ENCODE measurements at places on chromosomes 16 and 17.

- no peak for DNase-seq
Measured at GRCh38 chr16:48879223-48880122, 269.5 kb upstream of the N4BP1 start.

- no peak for DNase-seq
Measured at GRCh38 chr16:57800200-57801097, 1.8 kb downstream of the KIFC3 start.

DNA sequence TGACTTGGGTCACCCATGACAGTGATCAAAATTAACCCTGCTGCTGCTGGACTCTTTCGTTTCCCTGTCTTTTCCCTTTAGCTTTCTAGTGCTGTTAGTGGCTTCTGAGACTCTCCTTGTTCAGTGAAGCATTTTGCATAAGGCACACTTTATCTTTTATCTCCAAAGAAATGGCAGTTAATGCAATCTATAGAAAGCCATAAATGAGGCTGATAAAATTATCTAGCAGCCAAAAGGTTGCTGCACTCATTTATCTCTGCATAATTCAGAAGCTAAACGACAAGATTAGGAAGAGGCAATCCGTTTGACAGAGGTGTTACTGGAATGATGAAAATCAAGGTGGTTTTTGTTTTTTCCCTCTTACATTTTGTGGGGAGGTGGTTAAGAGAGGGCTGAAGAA lies 1109.5 kb upstream of the EEF2KMT start:
- no peak for DNase-seq

DNA sequence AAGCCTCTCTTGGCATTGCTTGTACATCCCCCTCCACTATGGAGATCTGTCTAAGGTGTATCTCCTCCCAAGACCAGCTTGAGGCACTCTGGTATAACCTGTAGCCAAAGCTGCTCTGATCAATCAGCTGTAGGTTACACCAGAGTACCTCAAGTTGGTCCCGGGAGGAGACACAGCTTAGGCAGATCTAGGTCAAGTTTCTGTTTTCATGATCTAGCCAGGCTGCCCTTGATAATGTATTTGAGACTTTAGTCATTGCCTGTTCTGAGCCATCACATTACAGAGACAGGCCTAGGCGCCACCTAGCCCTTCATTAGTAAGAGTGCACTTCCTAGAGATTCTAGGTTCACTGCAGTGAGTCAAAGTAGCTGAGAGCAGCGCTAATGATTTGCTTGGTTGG lies 31.4 kb downstream of the ASGR1 start:
- no peak for DNase-seq

- no peak for DNase-seq
Measured at GRCh38 chr16:49470513-49470991, 96.9 kb downstream of the C16orf78 start.

- DNase-seq, result no peak
Measured at GRCh38 chr17:29073520-29073919, 30.6 kb downstream of the PIPOX start.

- no peak for DNase-seq
Measured at GRCh38 chr16:1915732-1916639, 2.2 kb downstream of the HS3ST6 start.

GRCh38 chr17:63024716-63025115 lies 58.7 kb downstream of the TANC2 start:
- no peak for DNase-seq

DNA sequence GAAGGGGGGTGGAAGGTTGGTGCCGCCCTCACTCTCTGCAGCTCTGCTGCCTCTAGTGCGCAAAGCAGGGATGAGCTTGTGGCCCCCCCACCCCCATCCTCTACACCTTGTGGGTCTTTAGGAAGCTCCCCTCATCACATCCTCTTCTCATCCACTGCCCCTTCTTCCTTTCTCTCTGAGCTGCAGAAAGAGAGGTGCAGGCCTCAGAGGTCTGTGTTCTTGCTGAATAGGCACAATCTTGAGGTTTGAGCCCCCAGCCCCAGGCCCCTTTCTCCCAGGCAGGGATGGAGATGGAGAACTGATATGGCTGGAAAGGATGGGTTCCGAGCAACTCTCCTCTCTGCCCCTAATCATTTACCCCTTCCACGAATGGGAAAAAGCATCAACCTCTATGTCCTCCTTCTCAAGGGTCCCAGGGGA lies 2.6 kb downstream of the CACNA1G start:
- DNase-seq, result no peak

DNA sequence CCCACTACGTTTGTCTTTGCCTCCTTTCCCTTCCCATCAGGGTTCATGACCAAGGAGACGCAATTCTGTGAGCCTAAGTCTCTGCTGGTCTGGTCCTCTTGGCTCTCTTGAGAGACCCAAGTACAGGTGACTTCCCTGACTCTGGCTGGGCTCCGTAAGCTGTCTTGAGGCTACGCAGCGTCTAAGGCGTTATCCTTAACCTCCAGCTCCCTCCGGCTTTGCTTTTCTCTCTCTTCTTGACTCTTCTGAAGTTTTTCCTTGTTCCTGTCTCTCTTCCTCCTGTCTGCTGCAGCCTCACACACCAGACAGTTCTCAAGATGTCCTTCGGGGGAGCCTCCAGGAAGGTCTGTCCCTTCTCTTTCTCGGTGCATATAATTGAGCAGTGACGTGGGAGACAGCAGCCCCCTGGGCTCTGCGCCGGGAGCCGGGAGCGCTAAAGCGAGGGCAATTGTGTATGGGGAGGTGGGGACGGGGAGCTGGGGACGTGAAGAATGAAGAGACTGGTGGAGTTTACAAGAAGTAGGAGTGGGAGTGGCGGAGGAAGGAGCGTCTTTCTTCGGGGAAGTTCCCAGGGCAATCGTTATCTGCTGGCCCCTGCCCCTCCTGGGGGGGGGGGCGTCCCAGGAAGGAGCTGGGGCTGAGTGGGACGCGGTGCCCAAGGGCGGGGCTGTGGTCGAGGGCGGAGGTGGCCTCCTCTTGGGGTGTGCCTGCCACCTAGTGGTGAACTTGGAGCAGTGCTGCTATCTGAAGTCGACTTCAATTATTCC lies 6.9 kb upstream of the PIRT start:
- DNase-seq, result peak; percentile 38

- no peak for DNase-seq
Measured at GRCh38 chr17:61309362-61310256, 90.0 kb upstream of the TBX2 start.

GRCh38 chr16:52251495-52251894 lies 295.4 kb downstream of the TOX3 start:
- DNase-seq, result no peak

DNA sequence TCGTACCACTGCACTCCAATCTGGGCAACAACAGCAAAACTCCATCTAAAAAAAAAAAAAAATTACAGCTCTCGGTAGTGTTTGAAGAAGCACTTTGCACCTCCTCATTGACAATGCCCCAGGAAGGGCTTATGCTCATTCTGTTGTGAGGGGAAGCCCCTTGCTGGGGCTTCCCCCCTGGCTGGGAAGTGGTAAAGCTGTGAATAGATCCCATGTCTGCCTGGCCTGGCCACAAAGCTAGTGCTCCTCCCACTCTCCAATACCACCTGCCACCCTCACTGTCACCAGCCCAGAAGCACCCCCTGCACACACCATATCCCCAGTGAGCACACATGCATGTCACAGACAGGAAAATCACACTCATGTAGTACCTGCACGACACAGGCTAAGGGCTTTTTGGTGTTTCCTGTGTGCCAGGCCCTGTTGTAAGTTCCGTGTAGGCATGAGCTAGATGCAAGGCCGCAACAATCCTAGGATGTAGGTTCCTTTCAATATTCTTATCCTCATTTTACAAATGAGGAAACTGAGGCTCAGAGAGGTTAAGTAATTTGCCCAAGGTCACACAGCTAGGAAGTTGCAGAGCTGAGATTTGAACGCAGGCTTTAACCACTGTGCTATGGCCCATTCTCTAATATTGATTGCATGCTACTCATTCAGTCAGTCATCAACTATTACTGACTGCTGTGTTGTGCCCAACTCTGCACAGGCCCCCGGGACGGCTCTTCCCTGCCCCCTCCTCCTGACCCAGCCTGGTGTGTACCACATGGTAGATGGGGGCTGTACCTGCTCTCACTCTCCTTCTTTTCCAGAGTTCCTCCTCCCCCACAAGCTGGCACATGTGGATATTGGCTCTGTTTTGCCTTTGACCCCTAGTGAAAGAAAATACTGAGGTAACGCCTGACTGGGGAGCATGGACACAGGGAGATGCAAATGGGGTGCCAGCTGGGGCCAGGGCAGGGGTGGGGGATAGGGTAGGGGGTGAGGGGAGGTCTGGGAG lies 11.9 kb upstream of the COL1A1 start:
- DNase-seq, result no peak

DNA sequence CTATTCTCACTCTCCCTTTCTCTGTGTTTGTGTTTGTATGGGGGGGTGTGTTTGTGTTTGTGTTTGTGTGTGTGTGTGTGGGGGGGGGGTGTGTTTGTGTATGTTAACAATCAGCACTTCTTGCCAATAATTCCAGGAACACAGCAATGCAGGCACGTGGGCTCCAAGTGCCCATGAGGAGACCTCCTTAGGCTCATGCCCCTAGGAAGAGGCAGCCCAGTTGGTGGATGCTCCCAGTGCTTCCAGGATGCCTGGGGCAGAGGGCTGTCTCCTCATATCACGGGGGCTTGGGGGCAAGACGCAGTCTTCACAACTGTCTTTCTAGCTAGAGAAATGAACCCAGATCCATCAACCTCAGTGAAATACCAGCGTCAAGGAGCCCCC lies 9.9 kb downstream of the ABR start:
- DNase-seq, result no peak

GRCh38 chr17:79026376-79027273 lies 2.7 kb downstream of the C1QTNF1 start:
- DNase-seq, result no peak

GRCh38 chr16:85201574-85201973 lies 89.3 kb upstream of the CIBAR2 start:
- no peak for DNase-seq

GRCh38 chr16:67198238-67198734 lies 645 bp upstream of the ELMO3 start:
- no peak for DNase-seq

DNA sequence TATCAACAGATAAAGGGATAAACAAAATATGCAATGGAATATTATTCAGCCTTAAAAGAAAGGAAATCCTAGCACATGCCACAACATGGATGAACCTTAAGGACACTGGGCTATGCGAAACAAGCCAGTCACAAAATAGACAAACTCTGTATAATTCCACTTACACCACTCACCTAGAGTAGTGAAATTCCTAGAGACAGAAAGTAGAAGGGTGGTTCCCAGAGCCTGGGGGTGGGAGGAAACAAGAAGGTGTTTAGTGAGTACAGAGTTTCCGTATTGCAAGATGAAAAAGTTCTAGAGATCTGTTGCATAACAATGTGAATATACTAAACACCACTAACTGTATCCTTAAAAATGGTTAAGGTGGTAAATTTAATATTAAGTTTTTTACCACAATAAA lies 10.0 kb downstream of the SPOP start:
- DNase-seq, result no peak

DNA sequence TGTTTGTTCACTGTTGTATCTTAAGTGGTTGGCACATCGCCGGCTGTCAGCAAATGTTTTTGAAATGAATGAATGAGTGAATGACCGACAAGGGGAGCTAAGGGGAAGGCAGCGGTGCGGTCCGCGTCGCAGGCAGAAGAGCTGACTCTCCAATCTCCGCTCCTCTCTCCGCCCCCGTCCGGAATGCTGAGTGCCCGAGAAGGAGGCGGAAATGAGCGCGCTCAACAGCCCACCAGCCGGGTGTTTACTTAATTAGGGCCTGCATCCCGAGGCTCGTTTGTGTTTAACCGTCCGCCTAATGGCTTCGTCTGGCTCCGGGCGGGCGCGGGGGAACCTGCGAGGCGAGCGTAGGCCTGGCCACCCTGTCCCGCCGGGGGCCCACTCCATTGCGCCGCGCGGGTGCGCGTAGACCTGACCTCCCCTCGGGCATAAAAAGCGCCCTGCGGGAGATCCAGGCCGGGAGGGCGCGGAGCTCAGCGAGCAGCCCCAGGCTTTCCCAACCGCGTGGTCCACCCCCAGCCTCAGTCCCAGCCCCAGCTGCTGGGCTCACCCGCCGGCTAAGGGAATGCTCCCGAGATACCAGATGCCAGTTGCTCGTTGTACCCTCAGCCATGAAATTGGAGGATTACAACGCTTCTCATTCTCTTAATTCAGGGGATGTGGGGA lies 2.5 kb upstream of the CDH3 start:
- DNase-seq, result no peak

Data from activated CD4-positive, CD25-positive, alpha-beta regulatory T cell (primary cell).